Aorta (tissue), 5 donors: ENCODE measurements at places on chromosomes 5 and 9. TPM values are rescaled to one million over a fixed set of nuclear protein-coding genes. Genes with fewer than 3 reads are reported as not detected.
A peak's percentile ranks its signal among the peaks of the same experiment; 100 is the strongest.

DNA sequence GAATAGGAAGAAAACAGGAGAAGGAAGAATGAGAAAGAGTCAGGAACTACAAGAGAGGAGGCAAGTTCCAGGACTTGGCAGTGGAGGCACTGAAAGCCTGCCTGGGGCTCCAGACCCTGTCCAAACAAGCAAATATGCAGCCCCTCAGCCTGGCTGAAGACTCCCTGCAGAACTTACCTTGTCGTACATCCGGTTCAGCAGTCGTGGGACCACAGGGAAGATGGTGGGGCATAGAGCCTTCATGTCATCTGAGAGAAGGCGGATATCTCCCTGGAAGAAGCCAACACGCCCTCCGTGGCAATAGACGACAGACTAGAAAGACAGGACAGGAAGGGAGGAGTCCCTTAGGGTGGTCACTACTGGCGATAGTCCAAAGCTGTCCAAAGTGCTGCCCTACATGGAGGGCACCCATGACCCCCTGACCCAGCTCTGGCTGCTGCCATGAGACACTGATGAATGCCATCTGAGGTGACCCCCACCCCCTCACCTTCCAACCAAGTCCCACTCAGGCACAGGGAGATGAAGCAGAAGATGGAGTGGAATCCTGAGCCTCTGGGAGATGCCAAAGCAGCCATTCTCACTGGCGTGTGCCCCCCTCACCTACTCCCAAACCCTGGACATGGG is 27.7 kb upstream of the MEIKIN start:
- H3K4me1 ChIP-seq = no peaks in the 10 kb centered on the region
- no peak for DNase-seq
- no peak overlapping the region for H3K4me3 ChIP-seq
- no peaks in the 10 kb centered on the region for H3K36me3 ChIP-seq
- no peaks in the 10 kb centered on the region for H3K27me3 ChIP-seq

GRCh38 chr9:114385397-114386181 is 2.2 kb downstream of the AKNA start:
- peak overlapping the region; percentile 48 for H3K27ac ChIP-seq
- no peaks in the 10 kb centered on the region for H3K27me3 ChIP-seq
- H3K4me3 ChIP-seq = no peak overlapping the region
- H3K4me1 ChIP-seq = no peaks in the 10 kb centered on the region

GRCh38 chr5:57937025-57937424 is 454.4 kb upstream of the ACTBL2 start:
- H3K27ac ChIP-seq = no peak overlapping the region
- no peak for DNase-seq
- H3K4me3 ChIP-seq = no peak overlapping the region
- no peaks in the 10 kb centered on the region for H3K4me1 ChIP-seq

DNA sequence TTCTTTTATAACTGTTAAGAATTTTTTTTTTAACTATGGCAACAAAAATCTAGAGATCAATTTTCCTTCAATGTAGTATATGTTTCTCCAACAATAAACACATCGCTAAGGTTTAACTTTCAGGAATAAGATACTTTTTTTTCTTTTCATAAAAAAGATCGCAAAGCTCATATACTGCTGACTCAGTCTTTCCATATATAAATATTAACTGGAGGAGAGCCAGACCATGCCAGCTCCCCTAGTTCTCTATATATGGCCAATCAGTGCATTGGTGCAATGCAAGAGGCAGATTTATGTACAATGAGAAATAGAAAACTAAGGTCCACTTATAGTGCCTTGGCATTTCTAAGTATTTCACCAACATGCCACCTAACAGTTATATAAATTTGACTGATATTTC is 89.2 kb upstream of the GAS1 start:
- no peak overlapping the region for H3K27ac ChIP-seq
- DNase-seq = no peak
- H3K36me3 ChIP-seq = no peaks in the 10 kb centered on the region

- H3K4me1 ChIP-seq = no peaks in the 10 kb centered on the region
- H3K36me3 ChIP-seq = no peaks in the 10 kb centered on the region
- no peaks in the 10 kb centered on the region for H3K27me3 ChIP-seq
- no peak overlapping the region for H3K27ac ChIP-seq
Measured at GRCh38 chr9:92965061-92965758, 17.9 kb downstream of the FGD3 start.

DNA sequence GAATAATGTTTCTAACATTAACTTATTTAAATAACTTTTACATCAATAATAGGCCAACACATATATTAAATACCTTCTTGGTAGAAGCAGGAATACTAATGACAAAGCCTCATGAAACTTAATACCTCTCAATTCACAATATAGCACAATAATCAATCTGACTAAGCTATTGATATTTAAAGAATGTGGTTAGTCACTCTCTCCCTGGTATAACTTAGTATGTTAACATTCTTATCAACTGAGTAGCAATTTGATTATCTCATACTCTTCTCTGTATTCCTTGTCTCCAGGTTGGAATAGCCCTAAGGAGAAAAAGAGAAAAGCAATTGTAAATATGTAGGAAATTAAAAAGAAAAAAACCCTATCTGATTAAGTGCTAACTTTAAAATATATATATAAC is 4.9 kb upstream of the PGGT1B start:
- no peaks in the 10 kb centered on the region for H3K4me1 ChIP-seq
- no peak for DNase-seq
- H3K36me3 ChIP-seq = no peaks in the 10 kb centered on the region
- no peak overlapping the region for H3K4me3 ChIP-seq

DNA sequence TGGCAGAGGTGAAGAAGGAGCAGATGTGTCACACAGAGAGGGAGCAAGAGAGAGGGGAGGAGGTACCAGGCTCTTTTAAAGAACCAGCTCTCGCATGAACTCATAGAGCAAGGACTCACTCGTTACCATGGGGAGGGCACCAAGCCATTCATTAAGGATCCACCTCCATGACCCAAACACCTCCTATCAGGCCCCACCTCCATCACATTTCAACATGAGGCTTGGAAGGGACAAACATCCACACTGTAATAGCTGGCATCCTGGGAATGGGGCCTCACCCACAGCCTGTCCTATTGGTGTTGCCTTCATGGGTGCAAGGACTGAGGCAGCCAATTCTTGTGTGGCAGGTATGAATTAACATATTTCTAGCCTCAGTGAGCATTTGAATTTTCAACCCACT is 11.6 kb upstream of the TNFAIP8 start:
- H3K4me1 ChIP-seq = no peaks in the 10 kb centered on the region
- no peak overlapping the region for H3K27ac ChIP-seq
- DNase-seq = no peak
- no peaks in the 10 kb centered on the region for H3K27me3 ChIP-seq
- no peak overlapping the region for H3K4me3 ChIP-seq
- H3K36me3 ChIP-seq = no peaks in the 10 kb centered on the region

DNA sequence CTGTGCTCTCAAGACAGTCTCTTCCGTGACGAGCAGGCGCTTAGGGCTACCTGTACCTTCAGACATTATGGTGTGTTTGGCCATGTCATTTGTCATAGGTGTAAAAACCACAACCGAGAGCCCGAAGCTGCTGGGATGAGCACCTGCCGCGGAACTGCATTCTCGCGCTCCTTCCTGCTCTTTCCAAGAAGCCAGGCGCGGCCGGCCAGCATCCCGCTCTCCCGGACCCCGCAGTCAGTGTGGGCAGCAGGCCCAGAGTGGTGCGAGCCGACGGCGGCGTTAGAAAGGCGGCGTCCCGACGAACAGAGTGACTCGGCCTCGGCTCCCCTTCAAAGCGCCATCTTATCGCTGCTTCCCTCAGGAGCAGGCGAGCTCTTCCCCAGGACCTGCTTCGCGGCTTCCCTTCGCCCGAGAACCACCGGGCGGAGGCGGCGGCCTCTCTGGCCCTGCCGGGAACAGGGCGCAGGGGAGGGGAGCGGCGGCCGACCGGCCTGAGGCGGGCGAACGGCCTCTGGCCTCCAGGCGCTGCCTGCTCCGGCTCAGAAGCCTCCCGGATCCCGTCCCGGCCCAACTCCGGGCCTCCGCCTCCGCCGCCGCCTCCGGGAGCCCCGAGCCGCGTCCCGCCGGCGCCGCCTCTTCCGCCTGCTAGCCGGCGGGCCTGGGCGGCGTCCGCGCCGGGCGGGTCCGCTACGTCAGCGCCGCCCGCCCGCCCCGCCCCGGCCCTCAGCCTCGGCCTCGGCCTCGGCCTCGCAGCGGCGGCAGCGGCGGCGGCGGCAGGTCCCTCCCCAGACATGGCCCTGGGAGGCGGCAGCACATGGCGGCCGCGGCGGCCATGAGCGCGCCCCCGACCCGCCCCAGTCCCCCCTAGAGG is at the start of gene FAM120A:
Gene FAM120A (plus strand): TSS at position 741 of the 871 bp plus-strand sequence. CDS start 231 bp downstream, outside the sequence.
- H3K4me3 ChIP-seq = peak within 1 kb of the TSS; percentile 98
- H3K36me3 ChIP-seq = peaks cover 2% of the 10 kb centered on the region
- H3K27me3 ChIP-seq = no peaks in the 10 kb centered on the region
- H3K4me1 ChIP-seq = no peaks in the 10 kb centered on the region

DNA sequence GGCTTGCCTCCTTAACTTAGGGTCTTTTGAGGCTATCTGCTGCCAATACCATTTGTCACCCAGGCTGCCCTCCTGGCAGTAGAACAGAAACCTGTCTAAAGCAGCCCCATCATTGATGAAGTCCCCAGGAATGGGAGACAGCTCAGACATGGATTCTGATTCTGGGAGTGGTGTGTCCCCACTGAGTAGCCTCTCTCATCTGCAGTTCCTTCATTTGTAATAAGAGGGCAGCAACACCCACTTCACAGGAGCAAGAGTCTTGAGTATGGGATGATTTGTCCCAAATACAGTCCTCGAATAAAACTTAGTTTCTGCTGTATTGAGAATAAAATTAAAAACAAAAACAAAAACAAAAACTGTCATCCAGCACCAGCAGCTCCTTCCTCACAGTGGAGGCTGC is 167.6 kb downstream of the ASTN2 start:
- H3K27me3 ChIP-seq = no peaks in the 10 kb centered on the region
- no peak for DNase-seq
- H3K4me3 ChIP-seq = no peak overlapping the region
- H3K36me3 ChIP-seq = no peaks in the 10 kb centered on the region
- H3K27ac ChIP-seq = no peak overlapping the region

Gene PCDHGB1
- 6.5 TPM for total RNA-seq

Gene ACTBL2
- not detected for total RNA-seq

Gene SLC23A1
- total RNA-seq = not detected

Gene SELENOP
- 219 TPM for total RNA-seq

Gene SPATA6L
- total RNA-seq = 6.7 TPM

Gene SLC6A18
- not detected for total RNA-seq

Gene FOXD4L6
- not detected for total RNA-seq

Gene ENTPD2
- total RNA-seq = 0.16 TPM
